Naive B cell (primary cell): ENCODE measurements at places on chromosomes 11 and 22.
A peak's percentile ranks its signal among the peaks of the same experiment; 100 is the strongest.

DNA sequence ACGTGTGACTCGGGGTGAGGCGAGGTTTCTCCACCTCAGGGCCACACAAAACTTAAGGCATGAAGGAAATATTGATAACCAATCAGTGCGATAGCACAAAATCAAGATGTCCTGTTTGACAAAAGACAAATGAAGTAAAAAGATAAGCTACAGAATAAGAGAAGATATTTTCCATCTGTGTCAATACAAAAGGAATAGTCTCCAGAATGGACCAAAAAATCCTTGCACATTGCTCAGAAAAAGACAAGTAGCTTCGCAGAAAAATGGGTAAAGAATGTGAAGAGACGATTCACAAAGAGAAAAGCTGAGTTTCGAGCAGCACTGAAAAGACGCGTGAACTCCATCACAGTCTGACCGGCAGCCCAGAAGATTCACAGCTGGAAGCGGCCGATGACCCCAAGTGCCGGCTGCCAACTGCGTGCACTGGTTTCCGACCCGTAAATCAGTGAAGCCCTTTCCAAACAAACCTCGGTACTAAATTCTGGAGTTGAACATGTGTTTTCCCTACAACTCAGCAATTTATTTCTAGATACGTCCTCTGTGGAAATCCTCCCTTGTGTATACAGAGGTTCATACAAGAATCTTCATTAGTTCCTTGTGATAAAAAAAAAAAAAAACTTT is 308.4 kb downstream of the BRD1 start:
- H3K36me3 ChIP-seq: no peaks in the 10 kb centered on the region
- no peak overlapping the region for H3K4me3 ChIP-seq
- H3K27ac ChIP-seq: no peak overlapping the region
- no peaks in the 10 kb centered on the region for H3K4me1 ChIP-seq

DNA sequence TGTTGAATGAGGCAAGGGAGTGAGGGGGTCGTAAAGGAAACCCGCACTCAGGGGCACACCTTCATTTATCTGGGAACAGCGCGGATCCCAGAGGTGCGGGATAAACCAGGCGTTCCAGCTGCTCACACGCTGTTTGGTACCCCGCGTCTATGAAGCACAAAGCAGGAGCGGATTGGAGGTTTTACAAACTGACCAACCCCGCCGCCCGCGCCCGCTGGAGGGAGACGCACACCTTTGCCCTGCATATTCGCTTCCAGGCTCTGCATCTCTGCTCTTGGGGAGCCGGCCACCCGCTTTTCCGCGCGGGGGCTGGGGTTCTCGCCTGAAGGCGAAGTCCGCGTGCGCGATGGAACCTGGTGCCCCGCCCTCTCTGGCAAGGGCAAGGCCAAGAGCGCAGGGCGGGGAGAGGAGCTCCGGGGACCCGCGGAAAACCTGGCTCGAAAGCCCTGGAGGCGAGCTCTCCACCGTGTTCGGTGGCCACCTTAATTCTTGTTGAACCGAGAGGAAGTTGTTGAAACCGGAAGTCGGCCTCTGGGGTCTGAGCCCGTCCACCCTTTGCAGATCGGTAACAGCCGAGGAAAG is 6.8 kb upstream of the ALX4 start:
- H3K36me3 ChIP-seq: peaks cover 30% of the 10 kb centered on the region
- no peak for DNase-seq
- peaks cover 99% of the 10 kb centered on the region for H3K27me3 ChIP-seq
- H3K27ac ChIP-seq: no peak overlapping the region
- H3K4me3 ChIP-seq: peak overlapping the region; percentile 68
- peaks cover 50% of the 10 kb centered on the region for H3K4me1 ChIP-seq

DNA sequence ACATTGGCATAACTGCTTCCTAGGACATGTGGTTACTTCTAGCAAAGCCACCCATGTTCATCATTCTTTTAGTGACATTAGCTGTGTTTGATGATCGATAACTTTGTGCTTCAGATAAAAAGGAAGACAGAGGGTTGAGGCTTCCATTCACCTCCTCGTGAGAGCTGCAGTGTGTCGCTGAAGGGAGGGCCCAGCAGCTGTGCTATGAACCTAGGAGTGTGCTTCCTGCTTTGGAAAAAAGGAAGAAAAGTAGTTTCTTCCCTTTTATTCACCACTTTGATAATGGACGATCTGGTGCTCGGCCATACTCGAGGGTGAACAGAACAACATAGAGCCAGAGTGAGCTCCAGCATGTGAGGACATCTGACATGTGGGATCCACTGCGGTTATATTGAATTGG is 6.1 kb upstream of the RFPL2 start:
- peaks cover 3% of the 10 kb centered on the region for H3K4me1 ChIP-seq
- peaks cover 52% of the 10 kb centered on the region for H3K27me3 ChIP-seq
- no peak overlapping the region for H3K4me3 ChIP-seq

DNA sequence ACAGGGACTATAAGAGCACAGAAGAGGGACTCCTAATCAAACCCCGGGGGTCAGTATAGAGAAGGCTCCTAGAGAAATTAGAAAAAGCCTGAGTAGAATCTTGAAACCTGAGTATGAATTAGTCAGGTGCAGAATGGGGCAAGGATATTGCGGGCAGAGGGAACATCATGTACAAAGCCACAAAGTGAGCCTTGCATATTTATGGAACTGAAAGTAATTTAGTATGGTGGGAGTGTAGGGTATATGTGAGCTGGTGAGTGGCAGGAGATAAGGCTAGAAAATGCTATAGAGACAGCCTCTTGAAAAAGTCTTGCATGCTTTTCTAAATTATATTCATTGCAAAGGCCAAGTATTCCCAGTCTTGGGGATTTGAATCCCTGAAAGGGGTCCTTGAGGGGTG is 93.7 kb downstream of the STIM1 start:
- H3K4me3 ChIP-seq: peak overlapping the region; percentile 42
- H3K27me3 ChIP-seq: no peaks in the 10 kb centered on the region
- peaks cover 5% of the 10 kb centered on the region for H3K36me3 ChIP-seq
- H3K27ac ChIP-seq: peak overlapping the region; percentile 50
- DNase-seq: peak; percentile 70
- H3K4me1 ChIP-seq: peaks cover 74% of the 10 kb centered on the region

DNA sequence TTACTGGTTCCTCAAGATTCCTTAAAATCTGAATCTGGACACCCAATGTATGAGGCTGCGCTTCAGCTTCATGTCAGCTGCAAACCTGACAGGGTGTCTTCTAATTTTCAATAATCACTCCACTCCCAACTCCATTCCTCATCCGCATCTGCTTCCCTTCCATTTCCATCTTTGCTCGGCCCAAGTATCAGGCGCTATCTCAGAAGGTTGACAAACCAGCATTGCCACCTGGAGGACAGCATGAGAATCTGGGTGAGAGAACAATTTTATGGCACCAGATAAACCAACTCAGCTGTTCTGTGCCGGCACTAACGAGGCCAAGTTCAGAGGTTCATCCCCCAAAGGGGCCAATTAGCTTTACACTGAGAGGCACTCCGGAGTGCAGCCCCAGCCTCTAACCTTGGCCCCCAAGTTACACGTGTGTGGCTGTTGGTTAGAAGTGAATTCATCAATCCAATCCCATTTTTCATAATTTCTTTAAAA is 79.1 kb upstream of the LMO2 start:
- peaks cover 4% of the 10 kb centered on the region for H3K4me1 ChIP-seq
- peak; percentile 48 for DNase-seq
- no peak overlapping the region for H3K4me3 ChIP-seq
- H3K27ac ChIP-seq: no peak overlapping the region
- no peaks in the 10 kb centered on the region for H3K36me3 ChIP-seq

DNA sequence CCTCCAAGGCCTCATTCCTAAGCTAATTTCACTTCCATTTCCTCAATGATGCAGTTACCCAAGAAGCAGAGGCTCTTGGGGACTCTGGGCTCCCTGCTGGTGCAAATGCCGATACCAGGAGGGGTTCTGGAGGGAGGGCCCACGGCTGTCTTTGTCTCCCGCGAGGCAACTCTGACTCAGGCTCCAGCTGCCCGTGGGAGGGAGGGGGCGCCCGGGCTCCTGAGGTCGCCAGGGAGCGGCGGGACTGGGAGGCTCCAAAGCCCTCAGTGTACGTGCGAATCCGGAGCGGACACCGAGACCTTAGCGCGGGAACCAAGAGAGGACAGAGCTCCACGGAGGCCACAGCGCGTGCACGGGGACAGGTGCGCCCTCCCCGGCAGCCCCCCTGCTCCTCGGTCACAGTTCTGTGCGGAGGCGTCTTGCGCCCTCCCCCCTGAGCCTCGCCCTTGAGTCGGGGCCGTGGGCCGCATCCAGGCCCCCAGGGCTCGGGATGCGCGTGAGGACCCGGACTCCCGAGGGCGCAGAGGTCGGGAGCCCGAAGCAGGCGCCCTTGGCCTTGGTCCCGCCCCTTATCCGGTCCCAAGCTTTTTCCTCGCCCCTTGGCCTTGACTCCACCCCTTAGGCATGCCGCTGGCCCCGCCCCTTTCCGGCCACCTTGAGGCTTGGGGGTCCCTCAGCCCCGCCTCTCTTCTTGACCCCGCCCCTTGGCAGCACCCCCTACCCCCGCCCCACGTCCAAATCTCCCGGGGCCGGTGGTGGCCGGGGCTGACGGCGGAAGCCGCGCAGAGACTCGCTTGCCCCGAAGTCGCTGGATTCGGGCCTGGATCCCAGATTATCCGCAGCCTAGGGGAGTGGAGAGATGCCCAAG is 4.7 kb upstream of the SHISA8 start:
- DNase-seq: peak; percentile 88
- H3K4me1 ChIP-seq: peaks cover 44% of the 10 kb centered on the region
- no peaks in the 10 kb centered on the region for H3K27me3 ChIP-seq
- H3K4me3 ChIP-seq: peak overlapping the region; percentile 89

DNA sequence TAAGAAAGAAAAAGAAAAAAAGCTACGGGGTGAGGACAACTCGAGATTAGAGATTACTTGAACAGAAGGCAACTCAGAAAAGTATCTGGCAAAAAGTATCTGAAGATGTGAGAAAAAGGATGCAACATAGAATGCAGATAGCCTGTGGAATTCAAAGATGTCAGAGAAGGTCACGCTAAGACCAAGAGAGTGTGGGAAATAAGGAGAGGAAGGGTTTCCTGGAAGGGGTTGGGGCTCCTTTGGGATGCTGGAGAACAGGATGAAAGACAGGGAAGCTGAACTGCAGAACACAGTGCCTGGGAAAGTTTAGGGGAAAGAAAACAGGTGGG is 1.2 kb downstream of the GUCY1A2 start:
- no peak overlapping the region for H3K4me3 ChIP-seq
- peaks cover 44% of the 10 kb centered on the region for H3K27me3 ChIP-seq

GRCh38 chr11:67691149-67691548 is 16.7 kb upstream of the ALDH3B2 start:
- no peak overlapping the region for H3K27ac ChIP-seq
- no peak for DNase-seq
- no peak overlapping the region for H3K4me3 ChIP-seq
- peaks cover 1% of the 10 kb centered on the region for H3K4me1 ChIP-seq
- H3K36me3 ChIP-seq: no peaks in the 10 kb centered on the region

- no peak overlapping the region for H3K27ac ChIP-seq
- no peaks in the 10 kb centered on the region for H3K36me3 ChIP-seq
- peaks cover 5% of the 10 kb centered on the region for H3K27me3 ChIP-seq
- DNase-seq: no peak
- no peak overlapping the region for H3K4me3 ChIP-seq
These were observed 110.3 kb upstream of the PITPNB start for GRCh38 chr22:28029201-28029948.
